ENCODE measurements at places on chromosomes 6 and 20.

DNA sequence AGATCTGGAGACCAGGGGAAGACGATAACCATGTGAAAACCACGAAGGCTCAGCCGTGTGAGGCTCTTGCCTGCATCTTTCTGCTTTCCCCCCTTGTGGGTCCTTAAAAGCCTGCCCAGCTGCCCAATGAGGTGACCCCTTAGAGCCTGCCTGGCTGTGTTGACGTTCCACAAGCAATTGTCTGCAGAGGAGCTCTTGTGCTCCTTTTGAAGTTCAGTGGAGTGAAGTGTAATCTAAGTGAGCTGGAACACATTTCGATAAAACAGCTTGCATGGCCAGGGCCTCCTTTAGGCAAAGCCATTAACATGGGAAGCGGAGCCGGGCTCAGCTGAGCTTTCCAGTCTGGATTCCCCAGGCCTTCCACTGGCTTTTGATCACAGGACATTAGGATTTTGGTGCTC, 27.3 kb upstream of the TCP11 start:
- no peak for DNase-seq

GRCh38 chr20:8434326-8434876, 302.3 kb downstream of the PLCB1 start:
- no peak for DNase-seq

DNA sequence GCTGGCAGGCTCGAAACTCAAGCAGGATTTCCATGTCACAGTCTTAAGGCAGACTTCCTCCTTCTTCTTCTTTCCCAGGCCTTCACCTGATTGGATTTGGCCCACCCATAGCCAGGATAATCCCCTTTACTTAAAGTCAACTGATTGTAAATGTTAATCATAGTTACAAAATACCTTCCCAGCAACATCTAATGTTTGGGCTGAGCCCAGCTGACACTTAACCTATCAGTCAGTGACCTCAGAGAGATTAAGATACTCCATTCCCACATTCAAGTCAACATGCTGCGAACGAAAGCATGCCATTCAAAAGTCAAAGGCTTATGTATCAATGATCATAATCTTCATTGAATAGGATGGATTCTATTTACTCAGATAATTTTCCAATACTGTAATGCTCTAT, 16.0 kb downstream of the MAP7 start:
- no peak for DNase-seq

DNA sequence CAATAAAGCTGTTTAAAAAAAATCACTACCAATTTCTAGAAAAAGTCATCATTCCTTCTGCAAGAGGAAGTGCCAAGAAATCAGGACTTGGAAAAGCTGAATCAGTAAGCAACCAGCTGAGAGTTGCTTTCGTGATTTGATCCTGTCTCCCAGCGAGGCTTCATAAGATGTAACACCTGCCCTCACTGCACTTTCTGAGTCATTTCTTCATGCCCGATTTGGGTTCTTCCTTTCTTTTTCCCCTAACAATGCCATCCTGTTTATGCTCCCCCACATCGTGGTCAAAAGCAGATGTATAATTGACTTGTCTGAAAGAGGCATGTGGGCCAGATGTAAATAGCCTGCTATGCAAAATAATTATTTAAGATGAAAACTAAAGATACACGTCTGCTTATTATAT, 52.1 kb downstream of the RIPOR2 start:
- no peak for DNase-seq

- DNase-seq: no peak
Observed at GRCh38 chr6:42226645-42227143, 9.0 kb upstream of the MRPS10 start.

GRCh38 chr6:148593813-148594170, 153.0 kb upstream of the UST start:
- no peak for DNase-seq

- no peak for DNase-seq
Observed at GRCh38 chr6:111691345-111692225, 85.9 kb upstream of the TRAF3IP2 start.

- DNase-seq: no peak
Observed at GRCh38 chr6:6790393-6790792, 201.9 kb downstream of the LY86 start.

GRCh38 chr6:142679907-142680700, 264.9 kb downstream of the HIVEP2 start:
- no peak for DNase-seq

DNA sequence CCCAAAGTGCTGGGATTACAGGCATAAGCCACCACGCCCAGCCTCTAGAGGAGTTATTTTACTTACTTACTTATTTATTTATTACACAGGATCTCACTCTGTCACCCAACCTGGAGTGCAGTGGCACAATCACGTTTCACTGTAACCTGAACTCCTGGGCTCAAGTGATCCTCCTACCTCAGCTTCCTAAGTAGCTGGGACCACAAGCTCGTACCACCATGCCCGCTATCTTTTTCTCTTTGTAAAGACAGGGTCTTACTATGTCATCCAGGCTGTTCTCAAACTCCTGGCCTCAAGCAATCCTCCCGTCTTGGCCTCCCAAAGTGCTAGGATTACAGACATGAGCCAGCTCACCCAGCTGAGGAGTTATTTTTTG, 1.6 kb upstream of the TRIB3 start:
- DNase-seq: no peak

- no peak for DNase-seq
Observed at GRCh38 chr20:57834306-57835073, 124.7 kb upstream of the PMEPA1 start.

- no peak for DNase-seq
Observed at GRCh38 chr6:122276637-122277036, 122.8 kb upstream of the HSF2 start.

GRCh38 chr20:64082126-64082731, 2.0 kb downstream of the LKAAEAR1 start:
- DNase-seq: no peak

- no peak for DNase-seq
Observed at GRCh38 chr6:165184192-165184979, 125.0 kb downstream of the C6orf118 start.

- DNase-seq: no peak
Observed at GRCh38 chr6:107061125-107062020, 33.4 kb downstream of the MTRES1 start.

- peak; percentile 3 for DNase-seq
Observed at GRCh38 chr6:53986165-53986720, 125.0 kb upstream of the MLIP start.

DNA sequence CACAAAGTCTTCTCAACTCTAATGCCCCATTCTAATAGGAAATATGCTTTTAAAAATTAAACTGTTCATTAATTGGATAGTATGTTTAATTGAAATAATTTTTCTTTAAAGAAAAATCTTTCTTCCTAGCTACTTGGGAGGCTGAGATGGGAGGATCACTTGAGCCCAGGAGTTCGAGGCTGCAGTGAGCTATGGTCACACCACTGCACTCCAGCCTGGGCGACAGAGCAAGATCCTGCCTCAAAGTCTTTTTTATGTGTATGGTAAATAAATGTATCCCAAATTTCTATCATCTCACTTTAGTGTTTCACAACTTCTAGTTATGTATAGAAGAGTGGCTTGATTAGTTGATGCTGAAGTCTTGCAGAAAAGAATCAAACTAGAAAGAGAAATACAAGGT, 4.5 kb downstream of the DSE start:
- DNase-seq: no peak

DNA sequence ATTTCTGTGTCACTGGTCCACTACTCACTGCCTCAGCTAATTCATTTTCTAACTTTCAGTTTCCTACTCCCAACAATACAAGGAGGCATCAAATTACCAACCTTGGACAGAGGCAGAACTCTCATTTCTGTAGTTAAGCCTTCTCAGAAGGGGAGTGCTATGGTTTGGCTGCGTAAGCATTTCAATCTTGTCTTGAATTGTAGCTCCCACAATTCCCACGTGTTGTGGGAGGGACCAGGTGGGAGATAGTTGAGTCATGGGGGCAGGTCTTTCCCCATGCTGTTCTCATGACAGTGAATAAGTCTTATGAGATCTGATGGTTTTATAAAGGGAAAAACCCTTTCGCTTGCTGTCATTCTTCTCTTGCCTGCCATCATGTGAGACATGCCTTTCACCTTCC, 22.9 kb downstream of the HLA-DRA start:
- DNase-seq: no peak

- DNase-seq: no peak
Observed at GRCh38 chr20:39302312-39302711, 340.2 kb downstream of the DHX35 start.

DNA sequence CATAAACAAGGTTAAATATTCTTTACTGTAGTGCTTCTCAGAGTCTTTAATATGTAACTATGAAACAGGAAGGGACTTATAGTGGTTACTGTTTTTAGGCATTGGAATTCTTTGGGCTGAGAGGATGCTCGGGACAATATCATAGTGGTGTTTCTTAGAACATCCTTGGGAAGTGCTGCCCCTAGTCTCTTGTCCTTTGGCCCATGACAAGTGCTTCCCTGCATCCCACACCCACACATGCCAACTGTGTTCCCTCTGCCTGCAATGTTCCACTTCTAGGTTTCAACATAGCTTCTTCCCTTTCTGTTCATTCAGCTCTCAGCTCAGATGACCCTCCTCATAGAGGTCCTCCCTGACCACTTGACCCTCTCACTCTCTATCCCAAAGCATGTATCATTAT, 37.6 kb downstream of the CFAP61 start:
- DNase-seq: no peak

DNA sequence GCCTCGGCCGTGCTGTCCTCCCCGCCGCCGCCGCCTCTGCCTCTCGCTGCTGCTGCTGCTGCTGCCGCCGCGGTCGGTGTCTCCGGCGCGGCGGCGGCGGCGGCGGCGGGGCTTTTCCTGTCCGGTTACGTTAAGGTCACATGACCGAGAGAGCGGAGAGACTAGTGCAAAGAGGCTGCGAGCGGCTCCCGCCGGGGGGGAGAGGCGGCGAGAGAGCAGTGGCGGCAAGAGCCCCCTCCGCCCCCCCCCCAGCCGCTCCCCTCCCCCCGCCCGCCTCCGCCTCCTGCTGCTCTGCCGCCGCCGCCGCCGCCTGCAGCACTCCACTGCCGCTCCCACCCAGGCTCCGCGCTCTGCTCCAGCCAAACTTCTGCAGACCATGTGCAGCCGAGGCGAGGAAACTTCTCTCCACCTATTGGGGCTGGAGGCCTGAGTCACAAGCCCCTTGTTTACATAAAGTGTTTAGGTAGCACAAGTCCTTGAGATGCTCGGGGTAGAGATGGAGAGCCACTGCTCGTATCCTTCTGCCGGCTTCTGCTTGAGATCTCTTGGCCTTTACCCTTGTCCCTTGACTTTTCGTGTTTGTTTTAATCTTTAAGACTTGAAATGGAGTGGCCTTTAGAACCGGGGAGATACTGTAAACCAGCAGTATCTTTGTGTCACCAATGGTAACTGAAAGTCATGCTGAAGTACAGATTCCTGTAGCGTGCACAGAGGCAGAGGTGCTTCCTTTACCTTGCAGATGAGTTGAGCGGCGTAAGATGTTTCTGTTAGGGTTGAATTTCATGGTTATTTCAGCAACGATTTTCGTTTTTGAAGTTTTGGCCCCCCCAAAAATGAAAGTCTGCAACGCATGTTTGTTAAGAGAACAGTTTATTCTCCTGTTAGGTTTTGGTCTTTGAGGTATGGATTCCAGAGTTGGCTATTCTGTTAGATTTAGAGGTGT, at the start of gene ZBTB2:
Gene ZBTB2, minus strand, starts transcription at position 89 of the 943 bp plus-strand sequence. CDS start 17,922 bp downstream, outside the sequence.
- no peak for DNase-seq

DNA sequence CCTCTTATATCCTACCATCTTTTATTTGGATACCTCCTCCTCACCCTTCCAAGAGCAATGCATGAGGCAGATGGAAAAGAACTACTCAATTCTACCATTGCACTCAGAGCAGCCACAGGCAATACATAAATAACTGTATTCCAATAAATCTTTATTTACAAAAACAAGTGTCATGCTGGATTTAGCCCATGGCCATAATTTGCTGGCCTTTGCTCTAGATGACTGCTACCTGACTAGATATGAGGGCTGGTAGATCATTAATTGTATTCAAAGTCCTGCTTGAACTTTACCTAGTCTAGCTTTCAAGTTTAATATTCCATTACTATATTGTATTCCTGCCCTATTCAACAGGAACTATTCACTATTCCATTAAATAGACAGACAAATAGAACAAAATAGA, 37.1 kb downstream of the AFG1L start:
- no peak for DNase-seq

GRCh38 chr20:46322641-46323040, 14.3 kb upstream of the CDH22 start:
- DNase-seq: no peak

DNA sequence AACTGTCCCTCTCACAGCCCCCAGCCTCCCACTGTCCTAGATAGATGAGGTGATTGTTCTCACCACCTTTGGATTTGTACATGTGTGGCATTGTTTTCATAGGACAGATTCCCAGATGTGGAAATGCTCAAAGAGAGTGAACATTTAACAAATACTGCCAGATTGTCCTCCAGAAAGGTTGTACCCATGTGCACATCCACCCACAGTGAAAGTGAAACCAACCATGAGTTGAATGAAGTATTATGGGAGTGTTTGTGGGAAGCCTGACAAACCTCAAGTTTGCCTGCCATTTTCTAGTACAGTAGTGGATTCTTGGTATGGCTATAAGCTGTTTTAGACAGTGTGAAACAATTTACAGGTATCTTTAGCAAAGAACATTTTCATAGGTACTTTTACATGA, 42.7 kb downstream of the ANKRD6 start:
- DNase-seq: no peak

DNA sequence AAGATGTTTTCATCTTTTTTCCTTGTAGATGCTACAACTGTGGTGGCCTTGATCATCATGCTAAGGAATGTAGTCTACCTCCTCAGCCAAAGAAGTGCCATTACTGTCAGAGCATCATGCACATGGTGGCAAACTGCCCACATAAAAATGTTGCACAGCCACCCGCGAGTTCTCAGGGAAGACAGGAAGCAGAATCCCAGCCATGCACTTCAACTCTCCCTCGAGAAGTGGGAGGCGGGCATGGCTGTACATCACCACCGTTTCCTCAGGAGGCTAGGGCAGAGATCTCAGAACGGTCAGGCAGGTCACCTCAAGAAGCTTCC, 101.5 kb downstream of the POPDC3 start:
- DNase-seq: no peak

- no peak for DNase-seq
Observed at GRCh38 chr6:110221738-110222137, 41.5 kb downstream of the CDC40 start.

GRCh38 chr6:21971541-21971940, 325.3 kb downstream of the PRL start:
- no peak for DNase-seq

DNA sequence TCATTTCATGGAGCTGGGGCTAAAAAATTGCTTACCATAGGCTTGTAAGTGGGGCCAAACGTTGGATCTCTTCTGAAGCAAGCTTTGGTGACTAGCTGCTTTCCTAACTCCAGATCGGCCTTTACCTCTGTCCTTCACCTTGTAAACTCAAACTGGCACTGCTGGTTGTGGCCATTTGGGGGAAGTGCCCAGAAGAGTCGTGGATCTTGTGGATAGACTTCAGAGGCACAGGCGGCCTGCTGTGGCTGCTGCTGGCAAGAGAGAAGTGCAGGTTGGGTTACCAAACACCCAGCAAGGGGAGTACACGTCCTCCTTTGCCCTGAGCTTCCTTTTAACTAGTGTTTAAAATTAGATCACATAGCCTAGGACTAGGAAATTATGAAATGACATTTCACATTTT, 36.8 kb upstream of the KLHL31 start:
- no peak for DNase-seq

- no peak for DNase-seq
Observed at GRCh38 chr6:32830936-32831335, 7.6 kb downstream of the TAP2 start.

GRCh38 chr6:20180935-20181334, 31.3 kb downstream of the MBOAT1 start:
- DNase-seq: no peak
